ENCODE measurements at places on chromosomes 6 and 20.

- DNase-seq, result no peak
Observed at GRCh38 chr6:137472641-137473137, 21.5 kb downstream of the OLIG3 start.

DNA sequence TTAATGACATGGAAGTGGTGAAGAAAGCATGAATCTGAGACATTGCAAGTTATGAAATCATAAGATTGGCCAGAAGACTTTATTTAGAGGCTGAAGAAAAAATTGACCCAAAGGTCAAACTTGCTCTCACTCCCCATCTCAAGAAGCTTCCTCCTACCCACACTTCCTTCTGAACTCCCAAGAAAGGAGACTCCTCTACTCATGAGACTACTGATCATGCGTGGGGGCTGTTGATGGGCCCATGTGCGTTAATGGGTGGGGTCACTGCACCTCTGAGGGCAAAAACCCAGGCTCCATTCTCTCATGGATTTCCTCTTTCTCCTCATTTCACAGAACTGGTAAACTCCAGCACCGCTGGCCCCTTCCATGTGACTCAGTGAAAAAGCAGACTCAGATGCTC lies 470.6 kb upstream of the ARID1B start:
- no peak for DNase-seq

- DNase-seq, result no peak
Observed at GRCh38 chr20:63105211-63106107, 98.7 kb upstream of the BHLHE23 start.

GRCh38 chr20:4328541-4328940 lies 313.2 kb upstream of the RNF24 start:
- no peak for DNase-seq

GRCh38 chr20:13042458-13042794 lies 33.7 kb downstream of the SPTLC3 start:
- no peak for DNase-seq

DNA sequence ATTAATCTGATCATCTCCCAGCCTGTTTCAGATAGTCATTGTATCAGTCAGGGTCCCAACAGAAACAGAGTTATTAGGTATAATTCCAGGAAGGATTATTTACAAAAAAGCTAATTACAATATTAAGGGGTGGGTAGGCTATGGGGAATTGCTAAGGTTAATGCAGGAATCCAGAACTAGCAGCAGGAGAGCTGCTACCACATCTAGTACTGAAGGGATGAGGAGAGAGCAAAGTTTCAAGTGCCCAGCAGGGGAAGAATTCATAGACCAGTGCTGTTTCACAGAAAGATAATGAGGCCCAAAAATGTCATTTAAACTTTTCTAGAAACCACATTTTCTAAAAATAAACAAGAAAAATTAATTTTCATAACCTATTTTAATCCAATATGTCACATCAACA lies 284.2 kb downstream of the HACE1 start:
- DNase-seq, result no peak

GRCh38 chr6:56483929-56484328 lies 158.8 kb downstream of the DST start:
- DNase-seq, result no peak

DNA sequence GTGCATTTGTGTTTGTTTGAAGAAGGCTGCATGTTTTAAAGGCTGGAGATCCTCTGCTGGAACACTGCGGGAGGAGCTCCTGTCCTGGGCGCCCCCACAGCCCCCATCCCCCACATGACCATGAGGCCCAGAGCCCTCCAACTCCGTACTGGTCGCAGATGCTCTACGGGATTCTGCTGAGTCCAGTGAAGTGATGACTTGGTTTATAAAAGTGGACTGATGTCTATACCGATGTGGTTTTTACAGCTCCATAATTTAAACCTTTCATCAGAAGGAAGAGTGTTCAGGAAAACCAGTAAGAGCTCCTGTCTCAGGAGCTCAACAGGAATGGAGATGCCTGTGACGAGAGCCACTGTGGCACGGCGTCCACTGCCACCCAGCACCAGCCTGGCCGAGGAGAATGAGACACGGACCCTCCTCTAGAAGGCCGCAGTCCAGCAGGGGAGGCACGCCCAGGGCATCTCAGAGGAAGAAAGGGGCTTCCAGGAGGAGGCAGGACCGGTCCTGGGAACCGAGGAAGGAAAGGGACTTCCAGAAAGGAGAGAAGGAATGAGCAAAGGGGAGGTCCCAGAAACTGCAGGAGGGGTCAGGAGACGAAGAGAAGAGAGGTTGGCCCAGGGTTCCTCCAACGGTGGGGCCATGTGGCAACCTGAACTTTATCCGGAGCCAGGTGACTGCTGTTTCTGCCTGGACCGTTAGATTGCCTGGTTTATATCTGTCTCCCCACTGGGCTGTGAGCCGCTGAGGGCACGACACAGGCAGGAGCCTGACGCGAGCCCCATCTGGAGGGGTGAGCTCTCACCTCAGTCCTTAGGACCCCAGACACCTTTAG lies 26.9 kb downstream of the BFSP1 start:
- DNase-seq, result no peak

GRCh38 chr20:41456351-41456750 lies 89.7 kb upstream of the EMILIN3 start:
- no peak for DNase-seq

GRCh38 chr6:19812512-19813119 lies 24.6 kb upstream of the ID4 start:
- DNase-seq, result no peak

DNA sequence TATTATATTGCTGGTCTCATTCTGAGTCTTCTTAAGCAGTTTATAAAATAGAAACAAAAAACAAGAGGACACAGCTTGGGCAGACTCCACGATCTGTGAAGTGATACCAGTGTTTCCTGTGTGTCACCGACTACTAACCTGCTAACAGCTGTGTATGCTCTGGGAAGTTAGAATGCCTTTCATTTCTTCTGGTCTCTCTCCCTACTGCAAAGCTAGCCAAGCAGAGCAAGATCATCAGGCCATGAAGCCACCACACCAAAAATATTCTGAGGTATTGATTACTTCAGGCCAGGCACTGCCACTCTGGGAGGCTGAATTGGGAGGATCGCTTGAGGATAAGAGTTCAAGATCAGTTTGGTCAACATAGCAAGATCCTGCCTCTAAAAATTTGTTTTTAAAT lies 46.9 kb upstream of the SMIM29 start:
- no peak for DNase-seq

- no peak for DNase-seq
Observed at GRCh38 chr6:168210239-168211105, 109.1 kb downstream of the DACT2 start.

DNA sequence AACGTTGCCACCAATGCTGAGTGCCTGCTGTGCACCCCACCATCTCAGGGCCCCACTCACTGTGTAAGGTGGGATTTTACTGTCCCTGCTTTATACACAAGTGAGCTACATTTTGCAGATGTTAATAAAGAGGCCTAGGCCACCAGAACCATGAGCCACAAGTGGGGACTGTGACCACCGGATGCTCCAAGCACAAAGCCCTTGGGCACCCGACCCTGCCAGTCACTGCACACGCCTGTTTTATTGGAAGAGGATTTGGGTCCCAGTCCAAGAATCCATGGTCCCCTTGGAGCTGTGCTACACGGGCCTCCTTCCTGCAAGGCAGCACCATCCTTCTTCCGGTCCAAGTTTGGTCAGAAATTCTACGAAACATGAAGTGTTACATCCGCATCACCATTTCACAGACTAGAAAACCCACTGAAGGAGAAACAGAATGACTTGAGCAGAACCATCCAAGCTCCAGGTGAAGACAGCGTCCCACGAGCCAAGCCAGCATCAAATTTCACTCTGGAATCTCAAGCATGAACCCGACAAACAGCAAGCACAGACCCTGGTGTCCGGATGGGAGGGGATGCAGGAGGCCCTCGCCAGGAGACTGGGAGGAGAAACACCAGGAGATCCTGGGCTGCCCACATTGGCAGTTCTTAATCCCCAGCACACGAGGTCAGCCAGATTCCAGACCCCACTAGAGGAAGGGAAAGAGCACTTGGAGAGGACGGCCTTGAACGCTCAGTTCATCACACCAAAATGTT lies 226.9 kb downstream of the DLL1 start:
- no peak for DNase-seq

GRCh38 chr20:9119776-9120175 lies 50.9 kb downstream of the PLCB4 start:
- no peak for DNase-seq

DNA sequence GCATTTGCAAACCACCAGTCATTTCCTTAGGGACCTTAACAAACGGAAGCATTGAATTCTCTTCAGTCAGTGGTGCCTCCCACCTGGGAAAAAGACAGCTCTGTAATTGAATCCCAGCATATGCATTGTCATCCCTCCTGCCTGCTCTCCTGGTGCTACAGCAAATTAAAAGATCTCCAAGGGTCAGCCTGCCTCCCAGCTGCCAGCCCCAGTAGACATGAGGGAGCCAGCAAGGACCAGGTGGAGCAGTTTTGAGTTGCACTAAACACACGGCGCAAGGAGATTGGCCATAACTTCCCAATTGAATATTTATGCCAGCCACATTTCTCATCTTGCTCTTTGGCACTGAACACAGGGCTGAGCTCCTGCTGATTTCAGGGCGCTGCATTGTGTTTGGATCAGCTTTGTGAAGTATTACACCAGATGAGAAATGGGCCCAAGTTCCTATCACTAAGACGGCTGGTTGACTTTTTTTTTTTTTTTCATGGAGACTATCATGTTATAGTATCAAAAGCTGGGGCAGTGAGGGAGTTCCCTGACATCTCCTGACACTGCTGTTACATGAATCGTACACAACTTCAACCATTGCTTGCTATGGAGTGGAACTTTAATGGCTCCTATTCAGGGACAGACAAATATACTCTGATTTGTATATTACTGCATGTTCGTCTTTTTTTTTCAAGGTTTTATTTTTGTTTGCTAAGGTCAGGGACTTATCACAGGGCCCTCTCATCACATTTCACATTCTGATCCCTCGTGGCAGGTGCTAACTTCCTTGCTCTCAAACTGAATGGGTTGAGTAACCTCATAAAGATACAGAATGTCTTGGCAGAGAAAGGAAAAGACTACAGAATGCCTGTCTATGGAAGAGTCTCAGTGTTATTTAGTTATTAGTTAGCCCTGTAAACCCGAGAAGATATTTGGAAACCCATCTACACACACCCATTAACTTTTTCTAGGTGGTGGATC lies 191.1 kb downstream of the EYA4 start:
- no peak for DNase-seq

DNA sequence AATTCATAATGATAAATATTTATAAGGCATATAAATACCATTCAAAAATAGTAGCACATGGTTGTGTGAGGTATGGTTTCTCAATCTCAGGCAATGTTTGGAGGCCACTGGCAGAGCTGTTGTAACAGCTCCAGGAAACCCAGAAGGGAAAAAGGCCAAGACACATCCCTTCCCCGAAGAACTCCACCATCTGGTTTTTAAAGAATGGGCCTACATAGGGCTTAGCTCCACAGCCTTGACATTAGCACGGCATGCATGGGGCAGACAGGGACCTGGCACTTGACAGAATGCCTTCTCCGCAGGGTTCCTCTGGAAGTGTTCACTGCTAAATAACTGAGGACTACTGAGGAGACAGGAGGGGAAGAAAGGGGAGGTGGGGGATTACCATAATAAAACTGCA lies 16.1 kb upstream of the FOXO3 start:
- DNase-seq, result no peak

DNA sequence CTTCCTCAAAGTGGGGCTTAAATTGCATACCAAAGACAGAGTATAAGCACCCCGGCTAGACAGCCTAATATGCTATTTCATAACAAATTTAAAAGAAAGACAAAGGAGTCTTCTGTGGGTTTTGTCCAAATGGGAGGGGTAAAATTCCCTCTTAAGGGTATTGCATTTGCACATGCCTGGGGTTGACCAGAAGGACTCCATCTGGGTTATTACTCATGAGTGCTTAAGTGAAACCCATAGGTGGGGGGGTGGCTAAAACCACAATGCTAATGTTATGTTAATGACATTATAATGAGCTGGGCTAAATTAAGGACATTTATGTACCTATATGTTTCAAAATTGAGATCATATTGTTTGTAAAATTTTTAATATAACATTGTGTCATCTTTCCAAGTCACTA lies 15.0 kb downstream of the IMPG1 start:
- no peak for DNase-seq

- DNase-seq, result no peak
Observed at GRCh38 chr6:132643547-132643946, 15.4 kb downstream of the TAAR1 start.

GRCh38 chr6:93358435-93358834 lies 60.9 kb downstream of the EPHA7 start:
- no peak for DNase-seq

DNA sequence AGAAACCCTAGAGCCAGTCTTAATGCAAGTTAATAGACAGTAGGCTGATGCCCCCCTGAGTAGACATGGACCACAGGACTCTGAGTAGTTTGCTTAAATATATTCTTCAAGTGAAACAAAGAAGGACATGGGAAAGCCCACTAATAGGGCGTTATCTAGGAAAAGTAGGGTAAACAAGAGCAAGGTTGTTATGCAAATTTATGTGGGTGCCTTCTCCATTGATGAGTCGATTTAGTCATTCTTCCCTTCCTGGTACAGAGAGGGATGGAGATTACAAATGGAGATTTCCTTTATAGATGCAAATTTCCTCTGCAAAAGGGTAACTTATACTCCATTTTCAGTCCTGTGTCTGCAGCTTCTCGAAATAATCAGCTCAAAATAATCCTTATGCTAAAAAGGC lies 262.0 kb downstream of the CD83 start:
- no peak for DNase-seq

DNA sequence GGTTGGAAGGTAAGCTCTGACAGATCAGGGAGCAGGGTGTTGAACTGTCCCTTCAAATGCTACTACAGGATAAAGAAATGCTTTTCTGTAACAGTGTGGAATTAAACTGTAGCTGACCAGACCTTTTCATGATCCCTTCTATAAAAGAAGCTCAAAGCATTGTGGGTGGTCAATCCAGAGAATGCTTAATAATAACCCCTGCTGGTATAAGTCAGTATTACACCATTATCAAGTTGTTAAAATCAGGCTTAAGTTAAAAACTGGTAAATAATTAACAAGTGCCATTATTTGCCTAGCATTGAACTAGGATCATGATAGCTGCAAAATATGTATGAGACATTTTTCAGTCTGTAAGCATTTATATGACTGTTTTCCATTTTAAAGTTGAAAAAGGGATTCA lies 468.9 kb downstream of the PKHD1 start:
- no peak for DNase-seq

GRCh38 chr6:3379482-3380060 lies 77.3 kb downstream of the SLC22A23 start:
- no peak for DNase-seq

GRCh38 chr6:105902401-105903031 lies 183.6 kb upstream of the PRDM1 start:
- DNase-seq, result no peak

- no peak for DNase-seq
Observed at GRCh38 chr6:21710908-21711627, 117.5 kb downstream of the SOX4 start.

GRCh38 chr6:13303668-13304017 lies 24.7 kb downstream of the TBC1D7 start:
- no peak for DNase-seq

- DNase-seq, result no peak
Observed at GRCh38 chr20:36183155-36183944, 28.8 kb downstream of the EPB41L1 start.
